ENCODE measurements at places on chromosomes 11 and 22. TPM values are rescaled to one million over a fixed set of nuclear protein-coding genes. Genes with fewer than 3 reads are reported as not detected.

The CRYBA4 gene
- total RNA-seq: not detected

The MCM5 gene
- total RNA-seq: 34.4 TPM

The TRIM51 gene
- total RNA-seq: not detected

The AIP gene
- 76.2 TPM for total RNA-seq

The ZPR1 gene
- 56.1 TPM for total RNA-seq

The SYT7 gene
- 7.3 TPM for total RNA-seq

The WBP2NL gene
- total RNA-seq: 0.91 TPM

The B4GALNT4 gene
- 0.23 TPM for total RNA-seq

The TBX10 gene
- not detected for total RNA-seq

The PELI3 gene
- total RNA-seq: 15.7 TPM

The SHANK2 gene
- 277 TPM for total RNA-seq

The HSPB2 gene
- not detected for total RNA-seq

The GLB1L3 gene
- 0.94 TPM for total RNA-seq

The APBB1 gene
- total RNA-seq: 31.9 TPM

All from upper lobe of left lung (tissue), 6 donors.